ENCODE measurements at places on chromosomes 5 and 9. TPM values are rescaled to one million over a fixed set of nuclear protein-coding genes. Genes with fewer than 3 reads are reported as not detected.

Gene SLC34A1
- not detected for total RNA-seq

Gene OR4F3
- total RNA-seq, result not detected

Gene HTR4
- not detected for total RNA-seq

Gene ZNF354C
- total RNA-seq, result 6.7 TPM

Gene RAI14
- 66.8 TPM for total RNA-seq

Gene EGFL7
- 230 TPM for total RNA-seq

Gene PTGS1
- 14.9 TPM for total RNA-seq

Gene HRCT1
- total RNA-seq, result 8.7 TPM

Gene SPINK1
- total RNA-seq, result not detected

Gene MSX2
- total RNA-seq, result 0.27 TPM

Gene OBP2B
- not detected for total RNA-seq

Gene NKD2
- total RNA-seq, result 24.1 TPM

Gene SLC46A2
- 13.7 TPM for total RNA-seq

Gene CA9
- total RNA-seq, result not detected

Measured in lower lobe of right lung (tissue), 2 donors.